Central memory CD4-positive, alpha-beta T cell (primary cell): ENCODE measurements at places on chromosomes 5 and 9.

- DNase-seq: no peak
Measured at GRCh38 chr9:127540664-127541041, 71.4 kb upstream of the STXBP1 start.

DNA sequence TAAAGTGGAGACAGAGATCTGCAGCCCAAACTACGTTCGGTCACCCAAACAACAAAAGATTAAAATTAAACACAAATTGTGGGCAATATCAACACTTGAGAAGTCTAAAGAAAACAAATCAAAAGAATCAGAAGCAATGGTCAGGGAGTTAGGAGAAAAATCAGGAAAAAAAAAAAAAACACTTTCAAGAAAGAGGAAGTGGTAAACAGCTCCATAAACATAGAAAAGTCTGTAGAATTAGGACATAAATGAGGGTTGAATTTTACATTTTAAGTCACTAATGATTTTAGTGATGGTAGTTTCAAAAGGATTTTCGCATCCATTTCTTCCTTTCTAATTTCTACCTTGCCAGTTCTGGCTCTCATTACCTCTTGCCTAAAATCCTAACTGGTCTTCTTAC, 10.1 kb downstream of the RNF145 start:
- no peak for DNase-seq

DNA sequence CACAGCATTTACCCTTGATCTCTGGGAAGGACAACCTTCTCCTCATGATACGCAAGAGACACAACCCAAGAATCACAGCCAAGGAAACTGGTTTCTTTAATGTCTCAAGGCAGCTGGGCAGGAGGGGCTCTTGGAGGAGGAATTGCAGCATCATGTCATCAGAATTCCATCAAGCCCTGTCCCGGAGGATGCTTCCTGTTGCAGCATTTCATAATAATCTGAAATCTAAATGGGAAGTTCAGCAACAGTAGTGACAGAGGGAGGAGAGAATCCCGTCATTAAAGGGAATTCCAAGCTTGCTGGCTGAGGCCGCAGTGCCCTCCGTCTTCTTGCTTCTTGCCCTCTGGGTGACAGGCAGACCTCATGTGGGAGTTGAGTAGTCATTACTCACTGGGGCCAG, 192.7 kb downstream of the TENT4A start:
- no peak for DNase-seq

- DNase-seq: no peak
Measured at GRCh38 chr5:1031306-1031959, 22.8 kb downstream of the NKD2 start.

- no peak for DNase-seq
Measured at GRCh38 chr5:66704790-66705425, 108.7 kb downstream of the MAST4 start.

DNA sequence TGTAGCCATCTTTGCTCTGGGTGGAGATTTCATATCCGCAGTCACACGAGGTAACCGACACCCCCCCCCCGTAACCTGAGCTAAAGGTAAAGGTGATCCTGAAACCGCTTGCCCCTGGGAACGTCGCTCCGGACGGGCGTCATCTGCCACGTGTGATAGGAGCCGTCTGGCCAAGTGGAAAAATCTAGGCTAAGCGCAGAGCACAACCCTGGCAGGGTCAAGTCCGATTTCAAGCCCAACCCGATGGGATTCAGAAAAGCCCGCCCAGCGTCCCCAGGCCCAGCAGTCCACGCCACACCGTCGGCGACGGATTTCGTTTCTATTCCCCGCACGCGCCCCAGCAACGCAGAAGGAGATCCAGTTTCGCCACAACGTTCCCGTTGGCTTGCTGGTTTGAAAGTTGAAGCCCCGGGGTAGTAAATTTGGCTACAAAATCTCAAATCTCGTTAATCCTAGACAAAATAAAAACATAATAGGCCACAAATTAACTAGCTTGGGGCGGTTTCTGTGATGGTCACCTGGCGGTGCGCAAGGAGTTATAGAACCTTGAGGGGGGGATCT, 32.4 kb upstream of the NFIB start:
- no peak for DNase-seq

- DNase-seq: no peak
Measured at GRCh38 chr5:93677359-93677891, 64.0 kb downstream of the POU5F2 start.

DNA sequence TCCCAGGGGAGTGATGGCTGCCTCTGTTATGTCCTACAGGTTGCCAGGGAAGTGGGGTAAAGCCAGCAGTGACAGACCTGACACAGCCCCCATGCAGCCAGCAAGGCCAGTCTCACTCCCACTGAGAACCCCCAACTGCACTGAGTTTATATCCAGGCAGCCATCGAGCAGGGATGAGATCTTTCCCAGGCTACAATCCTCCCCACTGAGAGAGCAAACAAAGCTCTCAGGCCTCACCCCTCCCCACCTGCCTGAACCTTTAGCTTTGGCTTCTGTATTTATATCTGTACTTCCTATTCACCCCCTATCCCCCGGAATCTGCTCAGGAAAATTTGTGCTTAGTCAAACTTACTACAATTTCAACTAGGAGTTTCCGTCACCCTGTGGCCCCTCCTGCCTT, 284.1 kb downstream of the FAM170A start:
- no peak for DNase-seq

DNA sequence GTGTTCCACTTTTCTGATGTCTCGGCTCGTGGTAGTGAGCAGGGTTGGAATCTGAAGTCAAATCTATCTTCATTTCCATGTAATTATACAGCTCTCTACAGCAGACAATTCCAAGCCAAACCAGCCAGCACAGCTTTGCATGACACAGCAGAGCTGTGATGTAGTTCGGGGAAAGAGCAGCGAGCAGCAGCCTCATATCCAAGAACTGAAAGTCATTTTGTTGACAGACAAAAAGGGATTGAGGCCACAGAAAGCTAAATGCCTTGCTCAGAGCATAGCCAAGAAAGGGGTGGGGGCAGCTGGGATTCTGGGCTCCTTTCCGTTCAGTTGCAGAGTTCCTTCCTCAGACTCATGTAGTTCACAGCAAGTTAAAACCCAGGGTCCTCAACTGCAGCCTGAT, 32.1 kb downstream of the LCP2 start:
- no peak for DNase-seq

DNA sequence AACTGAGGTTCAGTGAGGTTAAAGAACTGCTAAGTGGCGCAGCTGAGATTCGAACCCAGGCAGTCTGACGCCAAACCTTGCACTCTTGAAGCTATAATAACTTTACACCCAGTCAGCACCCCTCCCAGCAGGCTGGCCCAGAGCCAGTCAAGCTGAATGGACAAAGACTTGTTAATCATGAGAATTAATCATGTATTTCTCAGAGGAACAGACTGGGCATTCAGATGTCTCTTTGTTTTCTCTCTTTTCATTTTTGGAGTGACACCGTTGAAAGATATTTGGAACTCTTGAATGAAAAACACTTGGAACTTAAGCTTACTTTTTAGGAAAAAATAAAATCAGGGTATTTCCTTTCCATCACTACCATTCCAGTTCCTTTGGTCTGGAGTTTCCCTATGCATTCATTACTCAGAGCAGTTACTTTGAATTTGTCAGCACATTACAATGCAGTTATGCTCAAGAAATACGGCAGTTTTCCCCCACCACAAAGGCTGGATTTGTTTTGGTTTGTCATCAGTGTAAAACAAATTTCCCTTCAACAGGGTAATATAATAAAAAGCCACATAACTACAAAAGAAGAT, 22.6 kb upstream of the MAMDC2 start:
- no peak for DNase-seq

DNA sequence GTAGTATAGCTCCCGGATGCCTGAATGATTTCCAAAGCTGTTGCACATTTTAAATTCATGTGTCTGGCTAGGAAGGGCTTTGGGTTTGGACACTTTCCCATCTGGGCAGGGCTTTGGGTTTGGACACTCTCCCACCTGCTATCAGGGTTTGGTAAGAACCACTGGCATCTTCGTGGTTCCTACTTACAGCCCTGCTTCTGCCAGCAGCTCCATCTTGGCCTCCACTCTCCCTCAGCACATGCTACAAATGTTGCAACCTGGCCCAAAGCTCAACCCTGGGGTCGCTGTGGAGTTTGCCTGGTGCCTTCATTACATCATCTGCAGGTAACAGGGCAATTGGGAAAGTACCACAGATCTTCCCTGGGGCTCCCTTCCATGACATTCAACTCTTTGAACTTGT, 3.5 kb downstream of the TMCO6 start:
- no peak for DNase-seq

GRCh38 chr5:50703367-50703666, 36.9 kb downstream of the PARP8 start:
- no peak for DNase-seq

DNA sequence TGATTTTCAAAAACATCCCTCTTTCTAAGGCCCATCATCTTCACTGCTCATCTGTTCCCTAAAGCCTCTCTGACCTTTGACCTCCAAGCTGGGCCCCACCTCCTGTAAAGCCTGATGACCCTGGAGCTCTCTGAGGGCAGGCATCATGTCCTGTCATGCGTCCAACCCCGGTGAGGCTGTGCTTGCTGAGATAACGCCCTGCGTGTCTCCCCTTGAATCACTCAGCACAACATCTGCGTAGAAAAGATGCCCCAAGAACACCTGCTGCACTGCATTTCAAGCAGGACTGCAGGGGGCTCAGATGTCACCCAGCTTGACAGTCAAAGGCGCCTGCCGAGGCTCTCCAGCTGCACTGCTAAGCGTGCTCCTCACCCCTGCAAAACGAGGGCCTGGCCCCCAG, 78.0 kb downstream of the OTULIN start:
- DNase-seq: no peak

GRCh38 chr5:18754201-18754600, 1119.9 kb downstream of the TAF11L14 start:
- no peak for DNase-seq

DNA sequence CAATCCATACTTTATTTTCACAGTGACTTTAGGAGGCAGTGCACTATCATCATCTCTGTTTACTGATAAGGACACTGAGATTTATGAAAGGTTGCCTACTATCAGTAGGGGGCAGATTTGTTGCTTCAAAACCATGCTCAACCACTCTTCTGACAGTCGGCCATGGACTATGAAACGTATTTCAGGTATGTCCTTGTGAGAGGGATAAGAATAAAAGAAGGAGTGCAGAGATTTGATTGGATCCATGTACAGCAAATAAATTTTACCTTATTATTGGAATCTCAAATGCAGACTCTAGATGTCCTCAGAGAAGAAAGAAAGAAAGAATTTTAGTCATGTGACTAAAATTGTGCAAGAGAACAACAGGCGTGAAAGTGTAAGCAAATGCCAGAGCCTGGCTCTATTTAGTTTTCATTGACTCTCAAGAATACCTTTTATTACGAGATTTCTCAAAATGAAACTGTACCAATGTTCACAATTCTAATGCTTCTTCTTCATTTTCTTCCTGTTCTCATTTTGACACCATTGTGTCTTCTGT, 296.6 kb upstream of the RASA1 start:
- no peak for DNase-seq

DNA sequence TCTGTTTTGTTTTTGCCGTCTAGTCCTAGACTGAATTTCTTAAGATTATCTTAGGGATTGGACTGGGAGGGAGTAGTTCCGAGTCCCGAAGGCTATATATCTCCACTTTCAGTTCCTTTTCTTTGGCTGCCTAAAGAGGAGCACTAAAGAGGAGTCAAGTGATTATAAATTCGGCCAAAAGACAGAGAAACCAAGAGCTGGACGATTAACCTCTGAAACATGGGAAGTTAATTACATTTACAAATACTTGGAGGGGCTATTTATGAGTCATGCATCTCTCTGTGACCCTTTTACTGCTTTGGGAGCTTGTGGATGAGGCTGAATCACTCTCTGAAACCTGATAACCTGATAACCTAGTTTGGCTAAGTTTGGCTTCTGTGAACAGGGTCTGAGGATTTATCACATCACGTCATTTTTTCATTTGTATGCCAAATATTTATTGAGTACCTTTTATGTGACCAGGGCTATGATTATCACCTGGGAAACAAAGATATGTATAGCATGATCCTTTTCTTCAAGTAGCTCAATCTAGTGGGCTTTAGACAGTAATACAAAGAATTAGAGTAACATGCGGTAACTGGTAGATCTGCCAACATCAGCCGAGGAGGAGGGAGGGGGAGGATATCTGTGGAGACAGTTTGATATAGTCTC, 180.9 kb downstream of the CD180 start:
- no peak for DNase-seq

GRCh38 chr5:107555425-107556090, 115.2 kb downstream of the EFNA5 start:
- DNase-seq: no peak

GRCh38 chr5:169648725-169649310, 11.7 kb downstream of the DOCK2 start:
- no peak for DNase-seq

- no peak for DNase-seq
Measured at GRCh38 chr5:9166202-9167112, 379.4 kb downstream of the SEMA5A start.

DNA sequence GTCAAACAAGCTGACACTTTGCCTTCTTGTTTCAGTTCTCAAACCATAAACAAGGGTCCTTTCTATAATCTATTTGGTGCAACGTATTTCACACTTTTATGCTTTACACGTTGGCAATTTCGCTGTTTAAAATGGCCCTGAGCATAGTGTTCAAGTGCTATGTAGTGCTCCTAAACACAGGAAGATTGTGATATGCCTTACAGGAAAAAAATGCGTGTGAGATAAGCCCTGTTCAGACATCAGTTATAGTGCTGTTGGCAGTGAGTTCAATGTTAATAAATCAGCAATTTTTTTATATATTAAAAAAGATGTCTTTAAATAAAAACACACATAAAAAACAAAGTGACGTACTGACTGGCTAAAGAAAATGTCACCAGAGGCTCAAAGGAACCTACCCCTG, 23.9 kb downstream of the CLINT1 start:
- DNase-seq: no peak

GRCh38 chr5:29351170-29351569, 1842.3 kb upstream of the CDH6 start:
- no peak for DNase-seq

DNA sequence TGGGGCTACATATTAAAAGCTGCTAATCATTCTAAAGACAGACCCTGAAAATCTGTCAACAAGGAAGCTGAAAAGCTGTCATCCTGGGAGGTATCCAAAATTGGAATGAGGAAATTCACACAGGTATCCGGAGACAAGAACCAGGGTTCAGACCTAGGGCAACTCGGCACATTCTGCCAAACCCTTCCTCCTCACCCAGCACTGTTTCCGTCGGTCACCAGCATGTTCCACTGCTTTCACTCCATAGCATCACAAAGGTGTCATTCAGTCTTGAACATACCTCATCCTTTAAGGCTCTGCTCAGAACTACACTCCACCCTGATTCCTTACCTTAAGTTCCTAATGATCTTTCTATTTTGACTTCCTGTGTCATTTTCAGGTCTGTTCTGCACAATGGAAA, 153.1 kb upstream of the RASA1 start:
- DNase-seq: no peak
